Activated naive CD4-positive, alpha-beta T cell treated with Interleukin-2 at 50 U/mL for 16 hours (primary cell): ENCODE measurements at places on chromosomes 12 and 14.

DNA sequence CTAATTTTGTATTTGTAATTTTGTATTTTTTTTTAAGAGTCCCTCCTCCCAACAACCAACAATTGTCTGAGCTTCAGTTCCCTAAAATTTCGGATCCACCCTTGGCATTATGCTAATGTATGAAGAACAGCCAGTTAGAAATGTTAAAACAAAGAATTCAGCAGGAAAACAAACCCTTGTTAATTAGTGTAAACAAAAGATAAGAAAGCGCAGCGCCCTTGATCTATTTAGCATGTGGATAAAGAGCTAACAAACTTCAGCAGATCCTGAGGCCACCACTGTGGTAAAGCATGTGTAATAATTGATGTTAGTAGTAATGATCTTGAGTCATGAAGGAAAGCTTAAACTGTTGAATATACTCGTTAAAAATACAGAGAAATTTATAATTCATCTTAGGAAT lies 199.8 kb downstream of the TMX1 start:
- DNase-seq = no peak

GRCh38 chr14:61290701-61291100 lies 9.6 kb upstream of the TMEM30B start:
- DNase-seq = no peak

DNA sequence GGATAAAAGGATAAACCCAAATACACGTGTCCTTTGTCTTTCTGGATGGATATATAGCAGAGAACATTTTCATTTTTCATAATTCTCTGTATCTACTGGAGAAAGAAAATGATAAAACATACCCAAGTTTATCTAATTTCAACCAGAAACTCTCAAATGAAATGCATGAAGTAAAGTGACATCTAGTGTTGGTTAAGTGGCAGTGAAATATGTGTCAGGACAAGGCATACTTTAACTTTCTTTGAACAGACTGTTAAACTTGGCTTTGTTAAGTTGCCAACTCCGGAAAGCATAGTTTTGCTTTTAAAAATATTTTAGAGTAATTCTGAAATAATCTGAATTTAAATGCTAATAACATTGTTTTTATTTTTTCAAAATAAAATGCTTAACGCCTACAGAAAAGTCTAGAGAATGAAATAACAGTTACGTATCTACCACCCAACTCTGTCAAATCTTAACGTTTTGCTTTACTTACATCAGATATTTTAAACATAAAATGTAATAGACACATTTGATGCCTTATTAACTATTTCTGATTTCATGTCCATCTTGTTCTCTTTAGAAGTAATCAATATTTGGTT lies 25.2 kb upstream of the NTN4 start:
- DNase-seq = no peak

- DNase-seq = no peak
Measured at GRCh38 chr12:106585105-106585520, 2.3 kb downstream of the RFX4 start.

DNA sequence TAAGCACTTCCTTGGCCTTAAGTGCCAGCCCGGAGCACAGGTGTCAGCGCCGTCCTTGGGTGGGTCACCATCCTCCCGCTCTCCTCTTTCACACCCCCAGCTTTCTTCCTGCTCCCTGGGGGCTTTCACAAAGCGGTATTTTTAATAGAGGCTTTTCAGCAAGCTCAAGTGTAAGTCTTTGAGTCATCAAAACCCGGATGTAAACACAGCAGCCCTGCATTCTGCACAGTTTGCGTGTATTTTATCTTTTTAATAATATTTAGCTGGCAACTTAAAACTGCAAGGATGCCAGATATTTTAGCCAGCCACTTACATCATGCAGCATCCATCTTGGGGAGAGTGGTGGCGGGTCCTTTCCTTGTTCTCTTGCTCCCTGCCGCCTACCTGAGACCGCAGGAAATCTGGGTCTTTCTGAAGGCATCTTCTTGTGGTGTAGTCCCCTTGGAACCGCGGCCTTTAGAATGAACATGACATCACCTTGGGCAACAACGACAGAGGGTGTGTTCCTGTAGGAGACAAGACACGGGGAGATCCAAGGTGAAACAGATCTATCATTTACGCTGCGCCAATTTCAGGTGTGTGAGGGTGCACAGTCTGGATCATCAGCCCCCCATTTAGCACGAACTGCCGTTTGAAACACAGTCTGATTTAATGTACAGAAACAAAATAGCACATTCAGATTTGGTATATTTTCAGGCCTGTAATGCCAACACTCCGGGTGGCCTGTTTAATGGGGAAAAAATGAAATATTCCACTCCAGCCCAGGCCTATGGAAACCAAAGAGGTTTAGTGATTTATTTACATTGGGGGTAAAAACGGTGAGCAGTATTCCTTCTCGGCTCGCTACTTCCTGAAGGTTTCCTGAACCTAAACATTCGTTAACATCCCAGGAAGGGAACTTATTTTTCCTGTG lies 12.5 kb upstream of the IRF2BPL start:
- DNase-seq = peak; percentile 32

DNA sequence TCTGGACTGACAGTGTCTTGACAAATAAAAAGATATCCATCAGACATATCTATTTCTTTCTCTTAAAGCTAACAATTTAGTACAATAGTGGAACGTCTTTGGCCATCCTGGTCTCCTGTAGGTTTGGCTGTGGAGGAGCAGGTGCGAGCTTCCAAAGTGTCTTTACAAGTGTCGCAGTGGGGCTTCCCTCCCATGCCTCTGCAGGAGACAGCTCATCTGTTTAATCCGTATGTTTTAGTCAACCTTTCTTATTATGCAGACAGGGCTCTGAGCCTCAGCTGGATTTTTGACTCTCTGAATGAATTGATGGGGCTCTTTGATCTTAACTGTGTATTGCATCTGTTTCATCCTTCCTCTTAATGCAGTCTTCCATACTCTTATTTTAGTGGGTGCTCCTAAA lies 57.5 kb downstream of the RMST start:
- DNase-seq = no peak

DNA sequence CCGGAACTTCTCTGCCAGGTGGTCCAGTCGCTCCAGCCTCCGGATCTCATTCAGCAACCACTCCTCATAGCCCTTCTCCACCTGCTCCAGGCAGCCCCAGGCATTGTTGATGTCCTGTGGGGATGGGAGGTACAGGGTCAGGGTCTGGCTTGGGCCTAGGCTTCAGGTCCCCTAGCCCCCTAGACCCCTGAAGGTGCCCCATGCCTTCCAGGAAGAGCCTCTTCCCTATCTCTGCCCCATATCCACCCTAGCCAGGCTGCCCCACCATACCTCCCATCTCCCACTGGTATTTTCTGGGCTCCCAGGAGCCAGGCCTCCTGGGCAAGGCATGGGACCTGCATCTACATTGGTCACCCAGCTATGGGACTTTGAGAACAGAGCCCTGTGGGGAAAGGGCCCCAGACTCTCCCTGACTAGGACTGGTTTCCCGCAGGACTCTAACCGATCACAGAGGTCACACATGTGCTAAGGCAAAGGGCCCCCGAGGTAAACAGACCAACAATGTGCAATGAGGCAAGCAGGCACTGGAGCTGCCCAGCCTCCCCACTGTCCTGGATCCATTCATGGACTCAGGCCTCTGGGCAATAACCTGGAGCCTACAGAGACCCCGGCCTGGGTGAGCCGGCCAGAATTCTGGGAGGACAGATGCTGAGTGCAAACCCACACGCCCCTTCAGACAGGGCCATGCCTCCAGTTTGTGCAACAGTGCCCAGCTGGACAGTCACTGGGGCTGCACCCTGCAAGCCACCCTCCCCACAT lies 88.8 kb downstream of the ACTN1 start:
- DNase-seq = no peak

DNA sequence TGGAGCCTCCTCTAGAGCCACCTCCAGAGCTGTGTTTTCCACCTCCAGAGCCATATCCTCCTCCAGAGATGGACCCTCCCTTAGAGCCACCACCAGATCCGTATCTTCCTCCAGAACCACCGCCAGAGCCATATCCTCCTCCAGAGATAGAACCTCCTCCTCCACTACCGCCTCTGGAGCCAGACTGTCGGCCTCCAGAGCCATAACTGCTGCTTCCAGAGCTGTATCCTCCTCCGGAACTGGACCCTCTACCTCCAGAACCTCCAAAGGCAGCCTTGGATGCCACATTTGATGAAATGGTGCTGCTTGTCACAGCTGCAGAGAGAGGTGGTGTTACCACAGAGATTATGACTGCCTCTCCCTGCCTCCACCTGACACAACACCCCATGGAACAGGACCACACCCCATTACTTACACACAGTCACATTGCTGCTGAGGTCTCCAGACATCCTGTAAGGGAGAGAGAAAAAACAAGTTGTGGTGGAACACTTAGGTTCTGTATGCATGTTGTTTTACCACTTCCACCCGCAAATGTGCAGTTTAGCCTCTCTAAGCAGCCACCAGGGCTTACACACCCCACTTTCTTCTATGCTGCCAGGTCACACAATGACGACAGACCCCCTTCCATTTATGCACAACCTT lies 6.8 kb downstream of the KRT2 start:
- DNase-seq = no peak

DNA sequence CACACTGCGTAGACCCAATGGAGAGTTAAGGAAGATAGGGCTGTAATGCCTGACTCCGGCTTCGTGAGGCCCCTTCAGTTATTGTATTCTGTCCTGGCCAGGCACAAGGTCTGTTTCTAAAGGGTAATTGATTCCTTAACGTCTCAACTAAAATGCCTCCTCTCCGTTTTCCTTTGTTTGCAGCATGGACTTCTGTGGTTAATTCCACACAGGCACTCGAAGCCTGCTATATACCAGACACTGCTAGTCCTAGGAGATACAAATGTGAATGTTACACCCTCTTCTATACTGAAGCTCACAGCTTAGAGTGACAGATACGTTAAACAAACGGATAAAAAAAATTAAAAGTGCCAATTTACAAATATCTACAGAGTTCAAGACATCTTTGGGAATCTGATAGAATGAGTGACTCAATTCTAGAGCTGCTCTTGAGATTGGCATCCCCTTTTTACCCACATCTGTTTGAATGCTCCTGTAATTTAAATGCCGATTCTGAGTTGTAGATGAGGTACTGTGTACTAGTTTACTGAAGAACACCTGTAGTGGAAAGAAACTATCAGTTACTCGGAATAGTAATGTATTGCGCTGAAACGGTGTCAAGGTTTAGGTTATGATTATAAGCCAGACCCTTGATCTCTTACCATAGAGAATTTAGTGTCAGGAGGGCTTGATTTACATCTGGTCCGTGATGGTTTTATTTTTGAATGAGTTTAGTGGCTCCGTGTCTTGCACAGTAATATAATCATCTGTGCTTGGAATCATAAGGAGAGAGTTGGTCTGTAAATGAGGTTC lies 784 bp downstream of the PSMA6 start:
- no peak for DNase-seq

DNA sequence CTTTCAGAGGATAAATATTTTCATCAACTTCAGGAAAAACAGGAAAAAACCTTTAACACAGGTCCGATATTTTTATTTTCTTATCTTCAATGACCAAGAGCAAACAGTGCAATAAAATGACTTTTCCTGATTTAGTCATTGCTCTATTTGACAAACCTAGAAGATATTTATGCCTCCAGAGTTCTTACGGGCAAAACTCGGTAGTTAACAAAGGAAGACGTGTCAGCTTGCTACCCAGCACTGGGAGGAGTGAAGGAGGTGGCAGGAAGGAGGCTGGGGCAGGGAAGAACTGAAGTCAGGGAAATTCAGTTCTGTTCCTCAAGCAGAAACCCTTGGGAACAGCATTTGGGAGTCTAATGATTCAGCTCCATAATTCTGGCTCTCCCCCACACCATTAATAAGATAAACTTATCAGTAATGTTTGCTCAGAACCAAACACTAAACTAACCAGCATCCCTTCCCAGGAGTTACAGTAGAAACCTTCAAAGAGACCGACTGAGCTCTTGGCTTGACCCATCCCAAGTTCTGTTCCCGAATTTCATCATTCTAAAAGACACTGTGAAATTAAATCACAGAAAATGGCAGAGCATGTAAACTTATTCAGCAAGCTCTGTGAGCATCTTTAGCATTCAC lies 163.3 kb downstream of the APAF1 start:
- DNase-seq = no peak

DNA sequence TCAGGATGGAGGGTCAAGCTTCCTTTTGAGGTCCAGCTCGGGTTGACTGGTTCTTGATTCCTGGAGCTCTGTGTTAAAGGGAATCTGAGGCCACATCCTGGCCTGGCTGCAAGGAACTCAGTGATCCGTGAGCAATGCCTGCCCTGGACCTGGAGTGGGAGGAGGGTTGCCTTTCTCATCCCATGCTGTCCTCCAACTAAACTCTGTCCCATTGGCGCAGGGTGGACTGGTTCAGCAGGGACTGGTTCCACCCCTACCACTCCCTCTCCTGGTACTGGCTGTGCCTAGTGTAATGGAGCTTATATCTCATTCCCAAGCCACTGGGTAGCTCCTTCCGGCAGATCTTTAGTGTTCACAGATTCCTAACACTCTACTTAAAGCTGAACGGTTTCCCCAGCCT lies 3.9 kb upstream of the CMKLR1 start:
- no peak for DNase-seq

DNA sequence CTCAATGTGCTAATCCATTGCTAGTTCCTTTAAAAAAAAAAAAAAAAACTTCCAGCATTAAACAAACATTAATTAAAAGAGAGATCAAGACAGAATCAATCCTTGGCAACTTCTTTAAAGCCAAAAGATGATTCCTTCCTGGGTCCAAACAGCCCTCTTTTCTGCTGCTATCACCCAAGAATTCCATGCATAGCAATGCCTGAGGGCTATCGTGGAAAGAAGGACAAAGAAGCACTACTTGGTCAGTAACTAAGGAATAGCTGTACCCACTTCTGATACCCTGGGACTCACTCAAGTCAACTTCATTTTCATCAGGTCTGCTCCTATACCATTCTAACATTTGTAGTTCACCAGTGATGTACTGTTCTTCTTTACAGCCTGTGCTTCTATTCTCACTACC lies 51.8 kb downstream of the SLC38A2 start:
- no peak for DNase-seq

- DNase-seq = no peak
Measured at GRCh38 chr14:73500360-73500759, 9.6 kb downstream of the RIOX1 start.

DNA sequence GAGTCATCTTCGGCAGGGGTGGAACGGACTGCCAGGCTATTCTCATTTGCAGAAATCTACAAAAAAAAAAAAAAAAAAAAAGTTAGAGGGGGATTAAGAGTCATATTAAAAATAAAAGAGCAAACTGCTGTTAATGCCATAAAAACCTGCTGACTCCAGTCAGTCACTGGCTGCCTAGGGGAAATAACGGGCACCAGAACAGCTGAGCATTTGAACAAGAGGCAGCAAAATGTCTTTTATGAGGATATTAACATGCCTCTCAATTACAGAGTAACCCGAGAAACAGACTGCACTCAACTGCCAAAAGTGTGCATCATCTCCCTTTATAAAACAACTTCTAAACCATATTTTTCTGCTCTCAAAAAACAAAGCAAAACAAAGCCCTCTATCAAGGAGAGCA lies 28.7 kb upstream of the CERS5 start:
- DNase-seq = no peak

- no peak for DNase-seq
Measured at GRCh38 chr12:52271158-52271557, 3.3 kb upstream of the KRT86 start.

DNA sequence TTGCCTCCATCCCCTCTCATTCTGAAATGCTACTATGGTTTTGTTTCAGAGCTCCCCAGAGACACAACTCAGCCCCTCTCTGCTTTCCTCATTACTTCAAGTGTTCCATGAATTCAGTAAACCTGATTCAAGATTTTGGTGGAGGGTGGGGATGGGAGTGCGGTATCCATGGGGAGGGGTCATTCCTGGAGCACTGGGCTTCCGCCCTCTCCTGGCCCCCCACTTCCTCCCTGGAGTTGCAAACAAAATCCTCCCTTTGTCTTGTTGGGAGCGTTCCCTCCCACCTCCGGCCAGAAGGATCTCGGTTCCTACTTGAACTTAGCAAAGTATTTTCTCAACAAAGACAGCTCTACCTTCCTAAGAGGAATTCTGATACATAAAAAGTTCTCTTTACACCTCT lies 71.8 kb upstream of the LTA4H start:
- no peak for DNase-seq
